Kidney glomerular epithelial cell (primary cell): ENCODE measurements at places on chromosomes 7 and 10.

DNA sequence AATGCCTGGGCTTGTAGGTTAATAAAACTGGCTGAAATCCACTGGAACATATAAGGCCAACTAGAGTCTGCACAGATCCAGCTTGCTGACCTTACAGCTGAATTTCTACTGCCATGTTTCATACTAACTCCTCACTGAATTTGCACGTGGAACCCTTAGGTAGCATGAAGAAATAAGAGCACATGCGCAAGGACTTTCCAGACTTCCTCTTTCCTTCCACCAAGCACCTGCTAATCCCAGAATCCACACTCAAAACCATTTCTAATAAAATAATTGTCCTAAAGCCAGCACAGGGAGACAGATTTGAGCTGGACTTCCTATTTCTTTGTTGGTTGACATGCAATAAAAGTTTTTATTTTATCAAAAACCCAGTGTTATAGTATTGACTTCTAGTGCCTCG is 46.8 kb downstream of the NPVF start:
- DNase-seq: no peak

DNA sequence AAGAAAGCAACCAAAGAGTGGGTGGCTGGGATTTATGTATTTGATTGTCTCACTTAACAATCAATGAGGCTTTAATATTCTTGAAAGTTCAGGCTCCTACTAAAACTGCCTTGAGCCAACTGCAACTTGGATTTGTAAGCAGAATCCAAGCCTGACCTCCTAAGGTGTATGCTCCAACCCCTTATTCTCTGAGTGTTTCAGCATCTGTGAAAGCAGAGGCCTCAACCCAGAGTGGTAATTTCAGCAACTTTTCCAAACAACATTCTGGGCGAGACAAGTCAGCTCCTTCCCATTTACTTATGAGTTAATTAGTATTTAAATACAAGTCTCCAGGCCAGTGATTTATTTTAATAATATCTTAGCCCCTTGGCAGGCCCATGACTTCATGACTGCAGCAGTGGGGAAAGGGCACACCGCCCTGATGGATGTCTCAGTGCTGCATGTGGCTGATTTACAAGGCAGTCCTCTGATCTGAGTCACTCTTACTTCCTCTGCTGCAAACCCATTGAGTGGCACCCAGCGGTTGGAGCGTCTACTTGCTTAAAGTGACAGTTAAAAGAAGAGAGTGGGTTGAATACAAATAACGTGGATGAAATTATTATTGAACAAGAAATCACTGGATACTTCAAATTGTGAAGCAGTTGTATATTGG is 209.1 kb downstream of the TRIL start:
- no peak for DNase-seq

DNA sequence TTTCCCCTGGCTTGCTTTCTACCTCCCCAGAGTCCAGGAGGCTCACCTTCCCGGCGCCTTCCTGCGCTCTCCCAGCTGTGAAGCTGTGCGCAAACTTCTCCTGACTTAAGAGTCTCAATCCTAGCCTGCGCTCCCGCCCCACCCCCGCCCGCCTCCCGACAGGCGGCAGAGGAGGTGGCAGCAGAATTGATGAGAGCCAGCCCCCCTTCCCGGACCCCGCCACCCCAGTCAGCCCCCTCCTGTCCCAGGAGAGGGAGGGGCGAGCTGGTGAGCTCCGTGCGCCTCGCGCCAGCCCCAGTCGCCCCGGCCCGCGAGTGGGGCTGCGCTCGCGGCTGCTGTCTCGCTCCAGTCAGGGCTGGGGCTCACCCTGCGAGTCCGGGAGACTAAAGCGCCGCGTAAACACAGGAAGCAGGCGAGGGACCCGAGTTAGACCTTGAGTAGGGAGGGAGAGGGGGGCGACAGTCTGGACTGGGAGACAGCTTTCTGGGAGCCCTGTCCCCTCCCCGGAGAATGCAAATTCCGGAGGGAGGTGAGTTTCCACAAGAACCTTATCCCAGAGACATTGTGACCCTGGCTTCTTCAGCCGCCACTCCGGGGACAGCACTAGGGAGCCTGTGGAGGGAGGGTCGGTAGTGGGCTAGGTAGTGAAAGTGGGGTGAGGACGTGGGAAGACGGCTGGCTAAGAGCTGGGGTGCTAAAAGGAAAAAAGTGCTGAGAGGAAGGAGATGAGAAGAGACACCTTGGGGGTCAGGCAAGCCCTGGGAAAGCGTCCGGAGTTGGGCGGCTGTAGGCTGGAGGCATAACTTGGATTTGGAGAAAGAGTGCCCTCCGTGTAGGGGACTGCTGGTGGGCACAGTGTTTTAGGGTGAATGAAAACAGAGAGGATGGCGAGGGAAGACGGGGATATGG is at the start of gene CALCR:
TSS of gene CALCR (minus strand) at position 79 of the 909 bp plus-strand sequence. CDS start 87,743 bp downstream, outside the sequence.
- DNase-seq: no peak

GRCh38 chr10:80739328-80739727 is 201.6 kb downstream of the SH2D4B start:
- DNase-seq: no peak

DNA sequence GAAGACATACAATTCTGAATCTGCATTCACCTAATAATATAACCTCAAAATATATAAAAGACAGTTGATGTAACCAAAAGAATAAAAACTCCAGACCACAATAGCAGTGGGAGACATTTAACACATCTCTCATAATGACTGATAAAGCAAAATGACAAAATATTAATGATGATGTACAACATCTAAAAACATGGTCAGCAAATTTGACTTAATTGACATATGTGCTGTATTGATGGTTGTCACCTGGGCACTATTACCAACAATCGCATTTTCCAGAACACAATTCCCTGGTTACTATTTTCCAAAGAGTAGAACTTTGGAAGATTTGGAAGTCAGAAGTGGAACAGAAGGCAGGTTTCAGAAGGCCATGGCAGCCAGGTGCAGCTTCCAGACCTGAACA is 899.5 kb upstream of the CELF2 start:
- no peak for DNase-seq

- no peak for DNase-seq
These were observed 140.7 kb upstream of the AOAH start for GRCh38 chr7:36865019-36865418.

GRCh38 chr10:119370111-119370741 is 162.9 kb downstream of the GRK5 start:
- no peak for DNase-seq

- no peak for DNase-seq
These were observed 48.2 kb downstream of the DNAJC12 start for GRCh38 chr10:67789769-67790168.

- DNase-seq: no peak
These were observed 82.2 kb downstream of the SORBS1 start for GRCh38 chr10:95478935-95479334.

GRCh38 chr10:101130984-101131961 is at the start of gene TLX1:
Gene TLX1, plus strand, starts transcription at chr10:101131300. Its CDS starts 242 bp downstream, at chr10:101131542.
- DNase-seq: no peak

GRCh38 chr7:154769527-154769926 is 233.4 kb downstream of the PAXIP1 start:
- DNase-seq: no peak

DNA sequence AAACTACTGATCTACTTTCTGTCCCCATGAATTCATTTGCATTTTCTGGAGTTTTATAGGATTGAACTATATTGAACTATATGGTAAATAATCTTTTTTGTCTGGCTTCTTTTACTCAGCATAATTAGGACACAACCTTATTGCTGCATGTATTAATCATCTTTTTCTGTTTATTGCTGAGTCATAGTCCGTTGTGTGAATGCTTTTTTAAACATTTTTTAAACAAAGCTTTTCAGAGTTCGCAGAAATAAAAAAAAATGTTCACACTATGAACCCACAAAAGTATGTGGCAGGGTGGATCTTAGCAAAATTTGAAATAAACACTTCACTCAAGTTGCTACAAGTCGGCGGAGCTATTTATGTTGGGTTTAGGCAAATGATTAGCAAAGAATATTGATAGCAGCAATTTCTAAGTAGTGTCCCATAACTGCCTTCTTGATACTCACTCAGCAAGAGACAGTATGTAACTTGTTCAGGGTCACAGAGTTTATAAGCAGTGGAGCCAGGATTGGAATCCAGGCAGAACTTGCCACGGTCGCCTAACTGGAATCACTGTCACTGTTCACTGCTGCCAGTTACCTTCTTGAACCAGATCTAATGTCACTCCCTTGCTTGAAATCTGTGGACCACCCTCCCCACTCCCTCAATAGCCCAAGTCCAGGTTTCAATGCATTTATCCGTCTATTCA is 5.6 kb downstream of the CH25H start:
- no peak for DNase-seq

GRCh38 chr7:33973231-33974015 is 68.1 kb downstream of the BMPER start:
- DNase-seq: no peak

GRCh38 chr7:31102973-31103850 is 51.1 kb downstream of the ADCYAP1R1 start:
- DNase-seq: no peak

DNA sequence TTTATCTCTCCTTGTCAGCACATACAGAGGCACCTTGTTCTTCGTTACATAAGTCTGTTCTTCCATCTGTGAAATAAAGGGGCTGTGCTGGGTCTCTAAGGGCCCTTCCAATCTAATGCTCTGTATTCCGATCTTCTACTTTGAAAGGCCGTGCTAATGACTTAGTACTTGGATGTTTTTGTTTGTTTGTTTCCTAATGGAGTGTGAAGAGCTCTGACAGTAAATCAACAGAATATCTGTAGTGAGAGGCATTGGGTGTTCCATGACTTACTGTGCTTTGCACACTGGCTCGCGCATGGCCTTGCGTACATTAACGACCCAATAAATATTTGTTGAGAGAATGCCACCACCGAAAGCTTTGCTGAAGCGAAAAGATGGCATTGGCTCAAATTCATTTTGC is 162.1 kb downstream of the CHN2 start:
- DNase-seq: no peak

GRCh38 chr7:25482631-25483030 is 254.3 kb upstream of the NPVF start:
- no peak for DNase-seq

DNA sequence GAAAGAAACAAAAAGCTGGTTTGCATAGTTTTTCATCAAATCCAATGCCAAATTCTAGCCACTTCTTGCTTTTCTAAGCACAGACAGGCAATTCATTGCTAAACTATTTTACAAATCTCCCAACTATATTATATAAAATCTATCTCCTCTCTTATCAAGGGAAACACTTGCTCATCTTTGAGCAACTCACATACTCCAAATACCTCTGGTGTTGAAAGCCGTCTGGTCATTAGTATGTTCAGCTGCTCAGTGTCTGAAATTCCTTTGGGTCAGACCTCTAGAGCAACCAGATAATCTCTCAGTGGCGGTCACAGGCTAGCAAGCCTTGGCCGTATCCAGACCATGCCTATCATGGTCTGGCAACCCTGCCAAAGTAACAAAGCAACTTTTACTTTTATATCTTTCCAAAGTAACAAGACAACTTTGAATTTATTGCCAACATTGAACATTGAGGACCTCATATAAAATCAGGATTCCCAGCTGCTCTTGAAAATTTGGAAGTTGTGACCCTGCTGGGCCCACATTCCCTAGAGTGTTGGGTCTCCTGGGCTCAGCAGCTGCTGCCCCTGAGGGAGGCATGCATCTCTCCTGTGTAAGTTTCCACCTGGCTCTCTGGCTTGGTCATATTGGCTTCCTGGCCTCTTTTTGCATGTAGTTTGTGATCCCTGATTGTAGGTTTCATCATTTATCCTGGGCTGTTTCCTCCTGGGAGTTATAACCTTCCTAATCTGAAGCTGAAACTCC is 56.8 kb upstream of the LANCL2 start:
- peak; percentile 46 for DNase-seq

GRCh38 chr7:127828843-127829500 is 177.0 kb downstream of the SND1 start:
- DNase-seq: no peak

GRCh38 chr7:94512735-94513564 is 3.3 kb downstream of the CASD1 start:
- no peak for DNase-seq

GRCh38 chr7:107479303-107479702 is 9.4 kb downstream of the GPR22 start:
- DNase-seq: no peak

DNA sequence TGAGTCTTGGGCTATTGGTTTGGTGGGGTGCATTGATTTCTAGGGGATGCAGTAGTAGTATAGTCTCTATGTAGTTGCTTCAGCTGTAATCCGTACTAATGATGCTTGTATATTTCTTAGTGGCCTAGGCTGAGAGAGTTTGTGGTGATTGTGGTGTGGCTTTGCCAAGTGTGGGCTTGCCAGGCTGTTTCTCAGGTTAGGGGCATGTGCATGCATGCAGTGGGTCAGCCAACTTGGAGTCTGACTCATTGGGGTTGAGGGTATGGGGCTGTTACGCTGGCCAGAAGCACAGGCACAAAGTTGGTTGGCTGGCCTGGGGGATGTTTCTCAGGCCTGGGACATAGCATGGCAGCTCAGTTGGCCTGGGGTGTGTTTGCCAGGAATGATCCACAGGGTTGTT is 25.7 kb upstream of the PLA2G12B start:
- no peak for DNase-seq

- no peak for DNase-seq
These were observed 6.4 kb downstream of the USP6NL start for GRCh38 chr10:11604865-11605650.

GRCh38 chr10:112332509-112333228 is 41.2 kb upstream of the ACSL5 start:
- DNase-seq: no peak

DNA sequence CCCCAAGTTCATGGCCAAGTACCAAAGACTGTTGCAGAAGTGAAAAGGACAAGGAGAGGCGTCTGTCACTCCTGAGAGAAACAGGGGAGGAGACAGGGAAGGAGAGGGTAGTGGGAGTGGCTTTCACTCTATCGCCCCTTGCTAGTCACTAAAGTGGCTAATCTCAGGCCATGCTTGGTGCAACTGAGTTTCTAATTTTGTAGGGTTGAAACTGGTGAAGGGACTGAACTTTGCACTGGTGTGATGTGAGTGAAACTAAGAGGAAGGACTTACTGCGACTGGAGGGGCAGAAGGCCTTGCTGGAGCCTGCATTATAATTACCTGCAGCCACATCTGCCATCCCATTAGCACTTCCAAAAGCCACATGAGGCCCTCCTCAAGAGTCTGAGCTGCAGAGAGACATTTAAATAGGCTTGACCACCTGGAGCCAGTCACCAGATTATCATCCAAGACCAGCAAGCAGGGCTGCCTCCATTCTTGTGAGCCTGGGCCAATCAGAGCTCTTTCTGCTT is 107.2 kb upstream of the EEPD1 start:
- no peak for DNase-seq

GRCh38 chr10:22833781-22834180 is 94.1 kb upstream of the ARMC3 start:
- DNase-seq: no peak

DNA sequence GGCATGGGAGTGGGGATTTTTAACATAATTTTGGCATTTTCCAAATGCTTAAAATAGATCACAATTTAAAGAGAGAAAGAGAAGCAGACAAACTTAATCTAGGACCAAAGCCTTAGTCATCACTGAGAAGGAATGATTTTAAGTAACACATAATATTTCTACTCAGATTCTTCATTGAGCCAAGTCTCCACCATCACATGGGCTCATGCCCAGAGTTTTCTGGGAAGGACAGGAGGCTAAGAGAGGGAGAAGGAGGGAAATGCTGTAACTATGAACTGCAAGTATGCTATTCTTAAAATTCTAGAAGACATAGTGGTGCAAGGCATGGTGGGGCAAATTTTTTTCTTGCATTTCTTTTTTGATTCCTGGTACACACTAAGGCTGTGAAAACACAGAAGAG is 23.8 kb upstream of the UBE2D1 start:
- no peak for DNase-seq
